ENCODE measurements at places on chromosomes 4 and X.

DNA sequence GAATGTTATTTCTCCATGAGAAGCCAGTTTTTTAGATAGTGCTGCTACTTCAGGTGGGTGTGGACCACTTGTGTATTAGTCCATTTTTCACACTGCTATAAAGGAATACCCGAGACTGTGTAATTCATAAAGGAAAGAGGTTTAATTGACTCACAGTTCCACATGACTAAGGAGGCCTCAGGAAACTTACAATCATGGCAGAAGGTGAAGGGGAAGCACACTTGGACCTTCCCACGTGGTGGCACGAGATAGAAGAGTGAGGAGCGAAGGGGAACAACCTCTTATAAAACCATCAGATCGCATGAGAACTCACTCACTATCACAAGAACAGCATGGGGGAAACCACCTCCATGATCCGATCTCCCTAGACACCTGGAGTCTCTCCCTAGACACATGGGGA, 3.4 kb upstream of the PPID start:
- no peak for DNase-seq

DNA sequence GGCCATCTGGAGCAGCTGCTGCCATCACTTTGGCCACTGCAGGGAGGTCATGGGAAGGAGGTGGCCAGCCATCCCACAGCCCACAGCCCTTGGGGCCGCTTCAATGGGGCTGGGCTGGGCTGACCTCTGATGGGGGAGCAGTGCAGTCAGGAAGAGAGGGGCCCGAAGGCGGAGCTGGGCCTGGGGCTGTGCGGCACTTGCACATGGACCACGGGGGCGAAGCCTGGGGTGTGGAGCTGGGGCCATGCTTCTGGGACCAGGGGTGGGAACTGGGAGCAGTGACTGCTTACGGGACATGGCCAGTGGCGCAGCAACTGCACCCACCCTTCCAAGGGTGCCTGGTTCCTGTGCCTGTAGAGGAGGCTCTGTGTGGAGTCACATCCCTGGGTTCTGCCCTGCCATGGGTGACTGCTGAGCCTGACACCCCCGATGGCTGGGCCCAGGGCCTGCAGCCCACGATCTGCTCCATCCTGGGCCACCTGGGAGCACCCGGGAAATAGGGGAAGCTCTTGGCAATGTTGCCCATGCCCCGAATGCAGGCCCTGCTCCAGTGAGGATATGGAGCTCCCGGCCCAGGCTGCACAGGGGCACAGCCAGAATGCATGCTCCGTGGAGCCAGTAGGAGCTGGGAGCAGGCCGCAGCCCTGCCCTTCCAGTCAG, 22.4 kb upstream of the SULT1B1 start:
- DNase-seq = no peak

DNA sequence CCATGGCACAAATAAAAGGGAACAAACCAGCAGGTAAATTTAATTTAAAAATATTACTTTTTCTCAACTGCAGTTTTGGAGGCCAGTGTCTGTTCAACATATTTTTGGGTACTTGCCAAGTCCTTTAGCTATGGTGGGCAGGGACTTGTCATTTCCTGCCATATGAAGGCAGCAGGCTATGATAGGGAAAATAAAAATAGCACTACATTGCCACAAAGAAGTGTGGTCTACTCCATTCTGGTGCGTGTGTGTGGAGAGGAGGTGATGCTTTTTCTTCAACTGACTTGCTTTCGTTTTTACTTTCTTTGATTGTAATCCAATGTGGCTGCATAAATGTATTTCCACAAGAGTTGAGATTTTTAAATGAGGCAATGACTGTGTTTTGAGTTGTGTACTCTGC, 17.2 kb downstream of the GPR174 start:
- no peak for DNase-seq

- DNase-seq = no peak
Measured at GRCh38 chr4:11647433-11647832, 218.7 kb upstream of the HS3ST1 start.

- no peak for DNase-seq
Measured at GRCh38 chrX:150234126-150234525, 129.0 kb upstream of the MAMLD1 start.

GRCh38 chrX:34770511-34770910, 113.4 kb upstream of the TMEM47 start:
- DNase-seq = no peak

DNA sequence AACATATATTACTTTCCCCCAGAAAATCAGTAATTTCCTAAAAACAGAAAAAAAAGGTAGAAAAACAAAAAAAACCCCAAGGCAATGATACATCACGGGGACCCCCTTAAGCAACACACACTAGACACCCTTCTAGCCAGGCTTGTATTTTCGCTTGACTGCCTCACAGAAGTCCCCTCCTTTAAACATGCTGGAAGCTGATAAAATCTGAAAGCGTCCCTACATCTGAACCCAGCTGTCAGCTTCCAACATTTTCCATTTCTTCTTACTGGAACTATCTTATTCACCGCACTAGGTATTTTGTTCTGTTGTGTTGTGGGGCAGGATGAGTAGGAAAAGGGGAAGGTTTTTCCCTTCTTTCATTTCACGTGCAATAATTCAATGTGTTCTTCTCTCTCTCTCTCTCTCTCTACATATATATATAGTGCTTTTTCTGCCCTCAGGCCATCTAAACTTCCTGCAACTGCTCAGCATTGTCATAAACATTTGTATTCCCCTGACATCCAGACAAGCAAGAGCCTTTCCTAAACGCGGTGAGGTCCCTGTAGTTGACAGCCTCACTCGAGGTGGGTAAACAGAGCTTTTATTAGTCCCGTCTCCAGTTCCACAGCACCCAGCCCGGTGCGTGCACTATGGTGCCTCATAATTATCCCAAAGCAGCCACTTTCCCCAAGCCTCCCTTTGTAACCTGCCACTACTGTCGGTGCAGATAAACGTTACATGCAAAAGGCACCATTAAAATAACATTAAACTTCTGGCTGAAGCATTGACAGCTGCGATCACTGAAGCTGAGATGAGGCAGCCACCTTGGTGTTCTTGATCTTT, 82.5 kb downstream of the GATB start:
- no peak for DNase-seq

DNA sequence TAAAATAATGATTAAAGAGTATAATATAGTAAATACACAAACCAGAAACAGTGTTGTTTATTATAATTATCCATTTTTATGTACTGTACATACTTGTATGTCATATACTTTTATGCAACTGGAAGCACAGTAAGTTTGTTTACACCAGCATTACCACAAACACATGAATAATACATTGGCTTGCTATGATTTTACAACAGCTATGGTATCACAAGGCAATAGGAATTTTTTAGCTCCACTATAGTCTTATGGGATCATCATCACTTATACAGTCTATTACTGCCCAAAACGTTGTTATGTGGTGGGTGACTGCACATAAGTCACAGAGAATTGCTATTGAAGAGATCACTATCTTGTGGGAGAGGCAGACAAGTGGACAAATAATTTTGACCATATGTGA, 1.8 kb upstream of the PF4V1 start:
- no peak for DNase-seq

DNA sequence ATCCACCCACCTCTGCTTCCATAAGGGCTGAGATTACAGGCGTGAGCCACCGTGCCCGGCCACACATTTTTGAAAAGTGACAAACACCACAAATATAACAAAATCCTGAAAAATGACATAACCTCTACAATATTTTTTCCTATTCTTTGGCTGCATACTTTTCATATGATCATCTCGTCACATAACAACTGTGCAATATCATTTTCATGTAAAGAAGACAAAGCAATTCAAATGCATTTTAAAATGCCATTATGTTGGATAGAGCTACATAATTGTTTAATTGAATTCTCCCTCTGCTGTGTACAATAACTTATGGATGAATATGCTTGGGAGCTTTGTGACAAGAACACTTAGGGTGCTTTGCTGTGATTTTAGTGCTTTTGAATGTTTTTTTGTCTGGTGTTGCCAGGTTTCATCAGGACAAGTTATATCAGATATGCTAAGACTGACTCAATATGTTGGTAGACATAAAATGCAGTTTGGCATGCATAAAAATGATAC, 132.9 kb downstream of the CHIC2 start:
- DNase-seq = no peak

GRCh38 chr4:180333162-180333561, 1910.0 kb upstream of the TENM3 start:
- no peak for DNase-seq

DNA sequence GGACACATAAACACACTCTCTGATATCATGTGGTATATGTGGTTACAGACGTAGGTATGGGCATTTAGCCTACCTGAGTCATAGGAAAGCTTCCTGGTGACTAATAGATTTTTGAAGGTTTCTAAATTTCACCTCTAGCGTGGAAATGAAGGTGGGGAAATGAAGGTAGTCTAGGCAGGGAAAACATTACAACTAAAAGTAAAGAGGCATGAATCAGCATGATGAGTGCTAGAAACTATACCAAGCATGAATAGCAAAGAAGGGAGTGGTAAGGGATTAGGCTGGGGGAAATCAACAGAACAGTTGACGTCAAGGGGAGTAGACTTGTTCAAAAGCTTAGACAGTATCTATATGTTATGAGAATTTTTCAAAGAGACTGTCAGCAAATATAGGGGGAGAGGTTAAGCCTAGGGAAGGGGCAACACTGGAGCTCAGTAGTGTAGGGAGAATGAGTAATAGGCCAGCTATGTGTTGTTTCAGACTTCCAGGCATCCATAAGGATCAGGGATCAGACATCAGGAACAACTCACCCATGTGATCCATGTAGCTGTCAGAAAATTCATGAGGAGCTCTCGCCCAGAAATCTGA, 279.3 kb upstream of the DIPK2B start:
- peak; percentile 86 for DNase-seq

DNA sequence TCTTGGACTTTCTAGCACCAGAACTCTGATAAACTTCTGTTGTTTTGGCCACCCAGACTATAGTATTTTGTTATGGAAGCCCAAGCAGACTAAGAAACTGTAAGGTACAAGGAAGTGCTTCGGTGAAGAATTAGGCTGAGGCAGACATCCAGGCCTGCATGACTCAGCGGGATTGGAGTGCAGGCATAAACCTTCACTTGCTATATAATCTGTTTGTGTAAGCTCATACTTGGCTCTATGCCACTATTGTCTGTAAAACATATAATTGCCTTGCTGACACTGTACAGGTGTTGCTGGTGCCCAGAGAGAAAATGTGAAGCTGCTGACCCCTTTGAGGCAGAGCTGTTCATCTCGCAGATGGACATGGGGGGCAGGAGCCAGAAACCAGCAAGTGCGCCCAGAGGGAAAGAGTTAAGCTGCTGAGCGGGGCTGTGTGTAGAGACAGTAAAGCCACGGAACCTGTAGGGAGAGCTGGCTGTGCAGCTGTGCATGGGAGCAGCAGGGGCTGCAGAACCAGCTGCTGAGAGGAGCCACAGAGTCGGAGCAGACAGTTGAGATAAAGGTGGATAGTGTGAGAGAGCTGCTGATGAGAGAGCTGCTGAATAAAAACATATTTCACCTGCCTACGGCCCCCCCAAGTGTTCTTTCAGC, 96.2 kb downstream of the RBM46 start:
- DNase-seq = no peak

DNA sequence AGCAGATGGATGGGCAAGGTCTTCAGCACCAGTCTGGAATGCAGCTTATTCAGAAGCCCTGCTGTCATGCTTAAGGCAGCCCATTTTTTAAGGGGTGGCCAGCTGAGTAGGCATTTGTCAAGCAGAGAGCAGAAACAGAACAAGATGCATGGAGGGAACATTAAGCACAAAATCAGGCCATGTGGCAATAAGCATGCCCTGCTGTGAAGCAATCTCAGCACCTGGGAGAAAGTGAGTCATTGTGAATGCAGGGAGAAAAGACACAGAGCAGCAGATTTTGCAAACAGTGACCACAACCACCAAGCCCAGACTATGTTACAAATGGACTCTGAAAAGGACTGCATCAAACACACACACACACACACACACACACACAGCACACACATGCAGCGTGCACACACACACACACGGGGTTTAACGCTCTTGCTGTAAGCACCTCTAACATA, 94.1 kb upstream of the GALNT7 start:
- DNase-seq = no peak

DNA sequence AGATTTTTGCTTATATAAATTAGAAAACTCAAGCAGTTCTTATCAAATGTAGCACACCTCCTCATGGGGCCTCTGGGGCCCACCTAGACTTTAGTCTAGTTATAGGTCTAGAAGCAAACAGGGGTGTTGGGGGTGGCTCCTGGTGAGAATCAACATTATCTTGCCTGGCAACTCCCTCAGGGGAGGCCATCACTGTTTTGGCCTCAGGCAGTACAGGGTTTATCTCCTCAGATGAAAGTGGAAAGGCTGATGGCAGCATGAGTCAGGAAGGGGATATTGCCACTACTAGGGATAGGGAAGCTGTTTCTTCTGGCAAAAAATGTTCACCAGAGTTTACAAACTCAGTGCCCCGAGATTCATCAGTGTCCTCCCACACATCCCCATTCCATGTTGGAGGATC, 232.4 kb upstream of the BMP3 start:
- DNase-seq = no peak

GRCh38 chrX:44947995-44948394, 75.0 kb downstream of the KDM6A start:
- DNase-seq = no peak

- DNase-seq = no peak
Measured at GRCh38 chr4:6390356-6390755, 82.1 kb downstream of the PPP2R2C start.

DNA sequence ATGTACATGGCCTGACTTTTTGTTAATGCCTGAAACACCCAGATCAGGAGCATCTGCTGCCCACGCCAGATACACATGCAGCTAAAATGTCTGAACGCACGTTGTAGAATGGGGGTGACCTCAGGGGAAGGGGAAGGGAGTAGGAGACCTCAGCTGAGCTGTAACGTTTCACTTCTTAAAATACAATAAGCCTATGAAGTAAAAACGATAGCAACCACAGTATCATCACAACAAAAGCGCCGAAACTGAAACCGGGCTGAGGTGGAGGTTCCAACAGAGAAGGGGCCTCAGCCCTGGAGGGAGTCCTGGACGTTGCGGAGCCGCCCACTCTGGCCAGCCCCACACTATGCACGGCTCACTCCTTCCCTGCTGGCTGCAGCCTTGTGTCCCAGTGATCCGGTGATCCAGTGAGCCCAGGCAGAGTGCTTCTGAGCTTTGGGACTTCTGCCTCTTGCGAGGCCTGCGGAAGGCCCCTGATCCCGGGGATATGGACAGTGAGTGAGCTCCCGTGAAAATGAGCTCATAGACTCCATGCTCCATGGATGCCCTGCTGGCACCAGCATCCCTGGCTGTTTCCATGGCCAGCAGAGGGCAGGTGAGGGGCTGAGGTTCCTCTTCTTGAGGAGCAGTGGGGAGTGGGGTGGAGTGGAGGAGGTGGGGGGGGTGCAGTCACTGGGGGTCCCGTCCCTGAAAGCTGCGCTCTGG, 52.0 kb downstream of the HMX1 start:
- no peak for DNase-seq
